ENCODE measurements at places on chromosomes 2 and 18. TPM values are rescaled to one million over a fixed set of nuclear protein-coding genes. Genes with fewer than 3 reads are reported as not detected.

GRCh38 chr2:227783404-227784138 lies 30.1 kb upstream of the CCL20 start:
- DNase-seq, result no peak

- no peak for DNase-seq
Measured at GRCh38 chr18:75280427-75281280, 70.1 kb downstream of the TSHZ1 start.

Gene CHRND
- polyA plus RNA-seq, result 0.65 TPM

Gene UCN
- 1.0 TPM for polyA plus RNA-seq

Gene EGR4
- not detected for polyA plus RNA-seq
